ENCODE measurements at places on chromosomes 12 and 14. TPM values are rescaled to one million over a fixed set of nuclear protein-coding genes. Genes with fewer than 3 reads are reported as not detected.

GRCh38 chr12:116376354-116377193, 99.1 kb upstream of the MED13L start:
- H3K4me3 ChIP-seq = no peak overlapping the region
- peaks cover 18% of the 10 kb centered on the region for H3K4me1 ChIP-seq
- no peaks in the 10 kb centered on the region for H3K27me3 ChIP-seq
- DNase-seq = peak; percentile 16

- H3K4me3 ChIP-seq = no peak overlapping the region
- no peak for DNase-seq
- no peaks in the 10 kb centered on the region for H3K27me3 ChIP-seq
- no peak overlapping the region for H3K27ac ChIP-seq
- no peaks in the 10 kb centered on the region for H3K36me3 ChIP-seq
Measured at GRCh38 chr12:44379831-44380230, 496.3 kb downstream of the NELL2 start.

DNA sequence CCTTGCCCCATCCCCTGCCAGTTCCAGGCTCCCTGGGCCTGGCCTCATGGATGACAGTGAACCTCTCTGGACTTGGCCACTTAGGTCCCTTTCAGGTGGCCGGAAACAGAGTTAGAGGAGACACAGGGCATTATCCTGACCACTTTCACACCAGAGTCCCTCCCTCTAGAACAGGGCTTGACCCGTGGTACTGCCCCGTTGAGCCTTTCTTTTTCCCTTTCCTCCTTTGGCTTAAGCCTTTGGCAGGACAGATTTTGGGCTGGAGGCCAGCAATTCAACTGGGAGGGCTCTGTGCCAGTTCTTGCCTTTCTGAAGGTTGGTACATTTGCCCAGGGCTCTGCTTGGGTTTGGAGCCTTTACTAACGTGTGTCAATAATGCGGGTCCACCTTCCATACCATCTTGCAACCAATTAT, 22.8 kb downstream of the TPCN1 start:
- no peak for DNase-seq
- no peaks in the 10 kb centered on the region for H3K27me3 ChIP-seq
- no peak overlapping the region for H3K4me3 ChIP-seq
- peaks cover 18% of the 10 kb centered on the region for H3K4me1 ChIP-seq

GRCh38 chr12:9619411-9620179, 11.9 kb upstream of the KLRB1 start:
- H3K36me3 ChIP-seq = peaks cover 5% of the 10 kb centered on the region
- peak overlapping the region; percentile 95 for H3K27ac ChIP-seq
- no peak for DNase-seq
- no peaks in the 10 kb centered on the region for H3K27me3 ChIP-seq
- H3K4me3 ChIP-seq = no peak overlapping the region
- H3K4me1 ChIP-seq = peaks cover 26% of the 10 kb centered on the region

DNA sequence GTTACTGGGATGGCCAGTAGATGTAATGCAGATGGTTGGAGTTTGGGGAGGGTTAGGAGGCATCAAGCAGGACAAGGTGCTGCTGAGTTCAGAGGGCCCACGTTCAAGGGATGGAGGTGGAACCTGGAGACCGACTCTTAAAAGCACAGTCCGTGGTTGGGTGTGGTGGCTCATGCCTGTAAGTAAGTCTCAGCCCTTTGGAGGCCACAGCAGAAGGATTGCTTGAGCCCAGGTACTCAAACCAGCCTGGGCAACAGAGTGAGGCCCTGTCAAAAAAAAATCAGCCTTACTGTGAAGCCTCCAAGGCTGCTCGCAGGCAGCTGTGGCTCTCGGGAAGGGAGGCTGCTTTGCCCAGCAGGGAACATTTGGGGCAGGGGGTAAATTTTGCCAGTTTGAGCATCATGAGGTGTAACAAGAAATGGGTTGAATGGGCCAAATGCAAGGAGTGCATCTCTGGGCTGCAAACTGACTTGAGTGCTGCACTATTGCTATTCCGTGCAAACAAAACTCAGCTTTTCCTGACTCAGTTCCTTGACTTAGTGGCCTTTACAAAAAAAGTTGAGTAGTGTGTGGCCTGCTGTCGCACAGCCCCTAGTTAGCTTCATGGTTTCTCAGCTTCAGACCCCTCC, 55.0 kb downstream of the ANAPC7 start:
- no peaks in the 10 kb centered on the region for H3K27me3 ChIP-seq
- H3K4me1 ChIP-seq = peaks cover 39% of the 10 kb centered on the region
- no peak overlapping the region for H3K27ac ChIP-seq
- no peak overlapping the region for H3K4me3 ChIP-seq
- H3K36me3 ChIP-seq = peaks cover 15% of the 10 kb centered on the region

DNA sequence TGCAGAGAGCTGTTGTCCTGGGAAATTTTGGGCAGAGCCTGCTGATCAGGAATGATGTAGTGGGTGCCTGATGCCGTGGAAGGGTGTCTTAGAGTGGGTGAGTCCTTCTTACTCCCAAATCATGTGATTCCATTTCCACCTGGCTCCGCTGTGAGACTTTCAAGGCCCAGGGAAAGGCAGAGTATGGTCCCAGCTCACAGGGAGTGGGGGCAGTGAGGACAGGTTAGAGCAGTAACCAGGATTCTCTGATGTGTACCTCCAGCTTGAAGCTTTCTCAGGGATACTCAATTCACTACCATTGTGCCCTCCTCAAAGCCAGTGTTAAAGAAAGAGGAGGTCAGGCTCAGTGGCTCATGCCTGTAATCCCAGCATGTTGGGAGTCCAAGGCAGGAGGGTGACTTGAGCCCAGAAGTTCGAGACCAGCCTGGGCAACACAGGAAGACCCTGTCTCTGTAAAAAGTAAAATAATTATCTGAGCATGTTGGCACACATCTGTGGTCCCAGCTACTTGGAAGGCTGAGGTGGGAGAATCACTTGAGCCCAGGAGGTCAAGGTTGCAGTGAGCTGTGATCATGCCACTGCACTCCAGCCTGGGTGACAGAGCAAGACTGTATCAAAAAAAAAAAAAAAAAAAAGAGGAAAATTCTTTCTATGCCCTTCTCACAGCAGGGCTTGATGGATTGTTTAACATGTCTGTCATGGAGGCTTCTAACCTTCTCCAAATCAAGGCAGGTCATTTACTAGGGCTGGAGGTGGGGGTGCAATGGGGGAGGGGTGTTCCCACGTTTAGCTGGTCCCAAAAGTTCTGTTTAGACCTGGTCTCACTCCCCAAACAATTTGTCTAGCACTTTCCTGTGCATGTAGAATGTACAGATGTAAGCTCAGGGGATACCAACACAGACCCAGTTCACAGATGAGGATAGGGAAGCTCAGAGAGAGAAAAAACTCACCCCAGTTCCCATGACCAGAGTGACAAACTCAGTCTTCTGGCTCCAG, 12.5 kb upstream of the IQSEC3 start:
- no peak overlapping the region for H3K4me3 ChIP-seq
- no peaks in the 10 kb centered on the region for H3K4me1 ChIP-seq
- no peak for DNase-seq
- H3K27ac ChIP-seq = no peak overlapping the region
- H3K27me3 ChIP-seq = peaks cover 55% of the 10 kb centered on the region
- H3K36me3 ChIP-seq = peaks cover 4% of the 10 kb centered on the region

GRCh38 chr12:132344181-132344580, 14.8 kb upstream of the GALNT9 start:
- no peak overlapping the region for H3K4me3 ChIP-seq
- peaks cover 10% of the 10 kb centered on the region for H3K27me3 ChIP-seq
- H3K36me3 ChIP-seq = no peaks in the 10 kb centered on the region
- H3K4me1 ChIP-seq = peaks cover 12% of the 10 kb centered on the region
- H3K27ac ChIP-seq = no peak overlapping the region

- H3K4me3 ChIP-seq = no peak overlapping the region
- no peak overlapping the region for H3K27ac ChIP-seq
- no peaks in the 10 kb centered on the region for H3K36me3 ChIP-seq
- no peaks in the 10 kb centered on the region for H3K4me1 ChIP-seq
- H3K27me3 ChIP-seq = no peaks in the 10 kb centered on the region
Measured at GRCh38 chr12:124381456-124382296, 86.8 kb downstream of the RFLNA start.

The GZMB gene
- total RNA-seq = 2,205 TPM

The RNASE7 gene
- total RNA-seq = not detected

DNA sequence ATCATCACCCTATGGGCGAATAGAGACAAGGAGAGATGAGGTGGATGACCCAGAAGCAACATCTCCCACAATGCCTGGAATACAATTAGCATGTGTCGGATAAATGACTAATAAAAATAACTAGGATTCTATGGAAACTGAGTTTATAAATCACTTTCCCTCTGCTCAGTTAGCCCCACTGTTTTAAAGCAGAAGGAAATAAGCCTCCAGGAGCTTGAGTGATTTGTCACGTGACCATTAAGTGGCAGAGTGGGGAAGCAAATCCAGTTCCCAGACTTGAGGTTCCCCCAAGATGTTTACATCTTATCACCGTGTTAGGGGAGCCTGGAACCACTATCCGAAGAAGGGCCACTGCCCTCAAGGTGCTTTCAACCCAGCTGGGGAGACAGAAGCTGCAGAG, 136.5 kb upstream of the CCND2 start:
- H3K27ac ChIP-seq = peak overlapping the region; percentile 79
- peak overlapping the region; percentile 68 for H3K4me3 ChIP-seq
- peaks cover 10% of the 10 kb centered on the region for H3K36me3 ChIP-seq

DNA sequence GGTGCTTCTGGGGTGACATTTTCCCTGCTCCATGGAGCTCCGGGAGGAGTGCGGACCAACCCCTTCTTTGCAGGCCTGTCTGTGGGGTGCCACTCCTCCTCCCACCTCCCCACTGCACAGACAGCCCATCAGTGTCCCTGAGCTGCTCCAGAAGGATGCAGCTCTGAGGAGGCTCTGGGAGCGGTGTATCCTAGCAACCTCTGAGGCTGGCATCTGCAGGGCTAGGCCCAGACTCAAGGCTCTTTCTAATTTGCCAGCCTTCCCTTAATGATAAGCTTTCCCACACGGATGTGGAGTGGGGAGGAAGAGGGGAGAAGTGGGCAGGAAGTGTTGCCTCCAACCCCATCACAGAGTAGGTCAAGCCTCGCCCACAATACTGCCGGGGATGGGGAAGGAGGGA, 59.7 kb downstream of the CALM1 start:
- no peak overlapping the region for H3K27ac ChIP-seq
- no peaks in the 10 kb centered on the region for H3K27me3 ChIP-seq
- no peak overlapping the region for H3K4me3 ChIP-seq
- H3K36me3 ChIP-seq = no peaks in the 10 kb centered on the region
- no peak for DNase-seq

The TTC6 gene
- total RNA-seq = not detected

- peaks cover 2% of the 10 kb centered on the region for H3K27me3 ChIP-seq
- no peaks in the 10 kb centered on the region for H3K36me3 ChIP-seq
- peak; percentile 4 for DNase-seq
- no peaks in the 10 kb centered on the region for H3K4me1 ChIP-seq
- H3K4me3 ChIP-seq = no peak overlapping the region
- H3K27ac ChIP-seq = no peak overlapping the region
Measured at GRCh38 chr14:78399316-78399889, 229.2 kb downstream of the NRXN3 start.

GRCh38 chr12:52043386-52044212, 7.6 kb upstream of the NR4A1 start:
- H3K27ac ChIP-seq = no peak overlapping the region
- H3K36me3 ChIP-seq = no peaks in the 10 kb centered on the region
- DNase-seq = no peak
- H3K27me3 ChIP-seq = no peaks in the 10 kb centered on the region
- peaks cover 53% of the 10 kb centered on the region for H3K4me1 ChIP-seq

- no peak overlapping the region for H3K27ac ChIP-seq
- DNase-seq = no peak
- H3K36me3 ChIP-seq = no peaks in the 10 kb centered on the region
- H3K4me1 ChIP-seq = no peaks in the 10 kb centered on the region
- H3K27me3 ChIP-seq = no peaks in the 10 kb centered on the region
Measured at GRCh38 chr12:117433878-117434277, 72.5 kb upstream of the NOS1 start.

GRCh38 chr14:42565556-42565955, 958.9 kb downstream of the LRFN5 start:
- no peak overlapping the region for H3K27ac ChIP-seq
- H3K36me3 ChIP-seq = no peaks in the 10 kb centered on the region
- H3K4me1 ChIP-seq = no peaks in the 10 kb centered on the region
- H3K4me3 ChIP-seq = no peak overlapping the region
- DNase-seq = no peak

The HEBP1 gene
- 28.3 TPM for total RNA-seq

DNA sequence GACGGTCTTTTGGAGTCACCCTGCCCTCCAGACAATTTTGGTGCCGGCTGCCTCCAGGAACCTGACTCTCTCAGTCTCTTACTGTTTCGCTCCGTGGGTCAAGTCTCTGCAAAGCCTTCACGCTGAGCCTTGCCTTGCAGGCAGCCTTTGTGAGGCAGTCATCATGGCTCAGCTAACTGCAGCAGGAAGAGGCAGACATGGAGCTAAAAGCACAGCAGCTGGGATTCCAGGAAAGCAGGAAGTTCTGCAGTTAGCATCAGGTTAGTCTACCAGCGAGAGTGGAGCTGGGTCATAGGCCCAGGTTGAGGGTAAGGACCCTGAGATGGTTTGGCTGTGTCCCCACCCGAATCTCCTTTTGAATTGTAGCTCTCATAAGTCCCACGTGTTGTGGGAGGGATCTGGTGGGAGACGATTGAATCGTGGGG, 305.4 kb downstream of the PCNX1 start:
- DNase-seq = no peak
- H3K27ac ChIP-seq = no peak overlapping the region
- H3K36me3 ChIP-seq = peaks cover 8% of the 10 kb centered on the region
- peaks cover 13% of the 10 kb centered on the region for H3K4me1 ChIP-seq

- H3K27me3 ChIP-seq = no peaks in the 10 kb centered on the region
- H3K27ac ChIP-seq = no peak overlapping the region
- no peaks in the 10 kb centered on the region for H3K4me1 ChIP-seq
- H3K4me3 ChIP-seq = no peak overlapping the region
Measured at GRCh38 chr14:46381674-46382073, 269.9 kb downstream of the RPL10L start.

The SLC6A15 gene
- 0.41 TPM for total RNA-seq

The AMN gene
- 3.2 TPM for total RNA-seq

The TAS2R7 gene
- total RNA-seq = not detected

DNA sequence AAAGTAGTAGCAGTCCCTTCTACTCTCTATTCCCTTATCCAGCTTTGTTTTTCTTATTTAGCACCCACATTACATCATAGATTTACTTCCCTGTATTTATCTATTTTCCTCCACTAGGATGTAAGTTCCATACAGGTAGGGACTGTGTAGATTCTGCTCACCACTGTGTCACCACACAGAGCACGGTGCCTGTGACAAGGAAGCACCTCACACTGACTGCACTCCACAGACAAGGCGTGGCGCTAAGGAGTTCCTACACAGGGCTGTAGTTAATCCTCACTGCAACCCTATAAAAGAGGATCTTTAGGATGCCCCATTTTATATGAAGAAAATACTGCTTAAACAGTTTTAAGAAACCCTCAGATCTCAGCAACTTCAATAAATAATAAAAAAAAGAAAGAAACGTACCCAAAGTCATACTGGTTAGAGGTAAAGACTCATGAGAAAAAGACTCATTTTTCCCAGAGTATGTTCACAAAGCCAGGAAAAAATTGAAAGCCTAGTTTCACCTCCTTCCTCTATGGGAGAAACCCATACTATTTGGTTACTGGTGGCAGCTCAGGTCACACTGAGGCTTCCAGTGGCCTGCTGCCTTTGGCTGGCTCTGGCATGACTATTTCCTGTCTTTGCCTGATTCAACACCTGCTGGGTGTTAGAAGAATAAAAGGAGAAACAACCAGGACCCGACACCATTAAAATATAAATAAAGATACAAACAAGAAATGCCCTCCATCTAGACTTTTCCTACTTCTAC, 36.9 kb downstream of the RAD9B start:
- peaks cover 7% of the 10 kb centered on the region for H3K36me3 ChIP-seq
- no peak for DNase-seq
- peak overlapping the region; percentile 65 for H3K27ac ChIP-seq
- H3K27me3 ChIP-seq = no peaks in the 10 kb centered on the region
- H3K4me1 ChIP-seq = peaks cover 31% of the 10 kb centered on the region

The NEMF gene
- 68.8 TPM for total RNA-seq

Measured in activated T-cell treated with anti-CD3 and anti-CD28 coated beads, Interleukin-2, amount 50 U/mL, for 72 hours (primary cell).